ENCODE measurements at places on chromosomes 3 and 15.
A peak's percentile ranks its signal among the peaks of the same experiment; 100 is the strongest.

DNA sequence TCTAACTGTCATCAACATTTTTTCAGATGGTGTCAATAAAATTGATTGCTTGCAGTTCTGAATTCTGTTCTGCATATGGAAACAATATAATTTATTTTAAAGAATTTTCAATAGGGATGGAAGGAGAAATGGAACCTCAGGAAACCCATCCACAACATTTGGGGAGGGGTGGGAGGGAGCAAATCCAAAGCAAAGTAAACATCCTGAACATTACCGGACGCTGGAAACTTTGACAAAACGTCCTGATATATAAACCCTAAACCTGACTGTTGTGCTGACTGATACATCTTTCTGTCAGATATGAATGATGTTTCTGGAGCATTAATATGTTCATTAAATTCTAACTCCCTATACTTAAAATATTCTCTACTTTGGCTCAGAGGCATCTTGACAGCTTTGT lies 479.0 kb downstream of the FOXP1 start:
- no peak for DNase-seq

DNA sequence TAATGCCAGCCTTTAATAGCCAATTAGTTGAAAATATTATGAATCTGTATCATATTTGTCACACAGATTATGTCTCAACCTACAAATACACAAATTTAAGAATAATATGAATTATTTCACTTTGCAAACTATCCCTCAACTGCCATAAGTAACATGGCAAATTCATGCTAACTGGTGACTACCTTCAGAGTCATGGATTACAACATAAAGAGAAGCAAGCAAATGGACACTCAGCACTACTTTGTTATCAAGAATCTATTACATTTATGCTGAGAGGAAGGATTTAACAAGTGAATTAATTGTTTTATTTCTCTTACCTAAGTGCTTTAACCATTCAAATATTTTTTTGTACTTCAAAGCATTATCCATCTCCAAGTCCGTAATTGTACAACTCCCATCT lies 103.1 kb upstream of the BCL6 start:
- DNase-seq = no peak

GRCh38 chr3:46812237-46812791 lies 50.9 kb downstream of the MYL3 start:
- DNase-seq = peak; percentile 69

DNA sequence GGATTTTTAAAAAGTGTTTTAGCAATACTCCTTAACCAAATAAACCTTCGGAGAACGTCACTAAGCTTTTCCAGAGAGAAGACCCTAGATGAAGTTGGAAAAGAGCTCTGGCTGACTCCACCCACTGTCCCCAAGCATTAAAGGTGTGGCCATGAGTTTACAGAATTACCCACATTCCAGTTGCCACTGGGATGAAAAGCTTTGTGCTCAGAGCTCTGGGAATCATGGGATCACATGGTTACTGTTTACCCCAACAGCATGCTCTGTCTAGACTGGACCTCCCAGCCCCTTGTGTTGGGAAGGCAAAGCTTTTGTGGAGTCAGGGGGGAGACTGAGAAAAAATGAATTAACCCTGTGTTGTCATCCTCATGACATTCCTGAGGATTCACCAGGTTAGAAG lies 55.3 kb downstream of the CCK start:
- no peak for DNase-seq

DNA sequence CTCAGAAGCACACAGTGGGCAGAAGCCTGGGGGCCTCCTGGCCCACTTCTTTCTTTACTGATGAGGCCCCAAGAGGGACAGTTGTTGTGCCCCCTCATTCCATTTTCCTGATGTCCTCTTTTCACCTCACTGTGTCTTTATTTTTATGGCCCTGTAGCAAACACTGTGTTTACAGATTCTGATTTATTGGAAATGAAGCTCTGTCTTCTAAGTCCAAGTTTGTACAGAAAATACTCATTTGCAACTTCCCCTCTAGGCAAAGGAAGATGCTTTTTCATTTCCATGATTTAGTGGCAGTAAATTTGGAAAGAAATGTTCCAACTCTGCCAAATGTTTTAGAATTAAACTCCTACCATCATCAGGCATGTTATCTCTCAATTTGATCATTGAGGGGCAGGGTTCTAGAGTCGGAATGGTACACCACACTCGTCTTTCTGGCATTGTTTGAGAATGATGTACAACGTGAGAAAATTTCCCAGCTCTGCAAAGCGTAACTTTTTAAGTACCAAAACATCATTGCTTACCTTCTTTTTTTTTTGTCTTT lies 129.7 kb downstream of the ARNT2 start:
- no peak for DNase-seq

- DNase-seq = no peak
Observed at GRCh38 chr3:78604341-78604740, 1163.5 kb downstream of the ROBO1 start.

GRCh38 chr3:171490901-171491300 lies 30.7 kb upstream of the TNIK start:
- no peak for DNase-seq

DNA sequence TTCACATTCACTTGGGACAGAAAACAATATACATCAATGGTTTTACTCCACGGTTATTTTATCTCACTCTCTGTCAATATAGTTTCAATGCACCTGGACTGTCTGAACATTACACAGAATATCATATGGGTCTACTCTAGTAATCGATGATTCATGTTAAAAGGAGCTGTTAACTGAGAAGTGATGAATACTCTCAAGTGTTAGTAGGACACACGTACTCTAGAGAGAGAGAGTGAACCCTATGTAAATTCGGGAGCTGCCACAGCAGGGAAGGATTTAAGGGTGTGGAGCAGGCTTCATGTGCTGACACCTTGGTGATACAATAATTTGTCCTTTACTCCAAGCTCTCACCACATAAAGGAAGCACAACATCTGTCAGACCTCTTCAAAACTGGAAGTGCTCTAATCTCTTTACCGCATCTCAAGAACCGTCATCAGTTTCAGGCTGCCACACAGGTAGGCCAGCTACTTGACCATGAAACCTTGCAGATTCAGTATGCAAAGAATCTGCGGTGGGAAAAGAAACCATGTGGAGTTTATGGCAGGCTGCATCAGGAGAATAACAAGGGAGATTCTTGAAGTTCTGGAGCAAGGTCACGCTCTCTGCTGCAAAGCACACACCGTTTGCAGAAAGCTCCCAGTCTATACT lies 199.2 kb upstream of the TMC3 start:
- DNase-seq = no peak

DNA sequence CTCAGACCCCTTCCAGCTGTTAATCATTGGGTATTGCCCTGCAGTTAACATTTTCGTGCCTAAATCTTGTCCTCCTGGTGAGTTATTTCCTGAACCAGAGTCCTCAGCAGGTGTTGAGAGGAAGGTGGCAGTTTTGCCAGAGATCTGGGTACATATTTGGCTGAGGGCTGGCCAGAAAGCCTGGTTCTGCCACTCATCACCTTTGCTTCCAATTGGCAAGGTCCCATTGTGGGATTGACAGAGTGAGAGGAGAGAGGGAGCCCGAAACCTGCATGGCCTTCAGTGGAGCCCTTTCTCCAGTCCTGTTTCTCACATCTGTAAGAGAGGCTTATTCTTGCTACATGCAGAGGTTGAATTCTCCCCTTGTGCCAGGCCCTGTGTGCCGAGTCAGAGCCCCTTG lies 8.9 kb upstream of the TKT start:
- DNase-seq = no peak

DNA sequence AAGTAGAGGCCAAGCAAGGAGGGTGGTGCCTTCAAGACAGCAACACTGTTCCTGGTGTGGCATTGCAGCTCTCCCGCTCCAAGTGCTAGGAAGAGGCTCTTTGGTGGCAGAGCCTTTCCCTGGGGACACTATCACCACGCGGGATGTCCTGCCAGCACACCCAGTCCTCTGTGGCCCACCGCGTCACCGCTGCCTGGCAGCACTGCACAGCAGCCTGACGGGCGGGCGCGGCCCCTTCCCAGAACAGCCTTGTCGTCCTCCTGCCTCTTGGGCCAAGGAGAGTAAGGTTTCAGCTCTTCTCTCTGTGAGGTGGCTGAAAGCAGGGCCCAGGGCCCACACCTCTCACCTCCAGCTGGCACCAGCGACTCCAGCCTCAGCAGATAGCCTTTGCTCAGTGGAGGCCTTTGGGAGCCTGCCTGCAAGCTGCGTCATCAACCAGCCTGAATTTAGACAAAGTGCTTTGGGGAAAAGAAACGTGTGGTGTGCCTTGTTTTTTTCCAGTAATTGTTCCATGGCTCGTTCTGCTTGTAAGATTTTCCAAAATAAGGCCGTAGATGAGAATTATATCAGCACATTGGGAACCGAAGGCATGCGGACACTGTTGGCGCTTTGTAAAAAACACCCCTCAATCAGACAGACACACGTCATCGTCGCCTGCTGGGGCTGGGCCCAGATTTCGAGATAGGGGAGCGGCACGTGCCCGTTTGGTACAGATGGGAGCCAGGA lies 65.0 kb downstream of the AAGAB start:
- no peak for DNase-seq
